T-cell (primary cell): ENCODE measurements at places on chromosomes 3 and 15. TPM values are rescaled to one million over a fixed set of nuclear protein-coding genes. Genes with fewer than 3 reads are reported as not detected.

DNA sequence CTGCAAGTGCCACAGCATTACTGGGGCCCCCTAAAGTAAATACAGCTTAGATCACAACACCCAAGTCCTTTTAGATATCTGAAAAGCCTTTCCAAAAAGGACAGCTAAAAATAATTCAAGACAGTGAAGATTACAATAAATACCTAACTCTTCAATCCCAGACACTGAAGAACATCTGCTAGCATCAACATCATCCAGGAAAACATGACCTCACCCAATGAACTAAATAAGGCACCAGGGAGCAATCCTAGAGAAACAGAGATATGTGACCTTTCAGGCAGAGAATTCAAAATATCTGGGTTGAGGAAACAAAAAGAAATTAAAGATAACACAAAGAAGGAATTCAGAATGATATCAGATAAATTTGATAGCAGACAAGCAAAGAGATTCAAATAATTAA lies 71.7 kb upstream of the TTC14 start:
- no peak for DNase-seq

DNA sequence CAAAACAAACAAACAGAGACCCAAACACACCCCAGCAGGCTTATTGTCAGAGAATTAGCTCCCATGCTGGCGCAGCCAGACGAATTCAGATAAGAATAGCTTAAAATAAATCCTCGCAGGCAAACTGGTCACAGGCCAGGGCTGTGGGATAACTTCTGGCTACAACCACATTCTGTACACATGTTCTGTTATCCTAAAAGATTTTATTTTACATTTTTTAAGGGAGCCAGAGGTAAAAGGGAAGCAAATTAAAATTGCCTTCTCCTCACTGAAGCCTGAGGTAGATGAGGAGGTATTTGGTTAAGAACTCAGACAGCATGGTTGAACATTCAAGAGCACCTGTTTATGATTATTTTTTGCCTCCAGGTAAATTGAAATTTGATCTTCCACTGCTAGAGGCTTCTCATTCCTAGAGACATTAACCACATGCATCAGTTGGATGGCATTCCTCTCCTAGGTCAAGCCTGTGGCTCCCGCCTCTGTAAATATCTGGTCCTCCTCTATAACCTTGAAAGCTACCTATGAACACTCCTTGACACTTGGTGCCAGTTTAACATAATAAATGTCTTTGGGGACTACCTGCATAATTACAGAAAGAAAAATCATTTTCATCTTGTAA lies 190.3 kb downstream of the SATB1 start:
- no peak for DNase-seq

DNA sequence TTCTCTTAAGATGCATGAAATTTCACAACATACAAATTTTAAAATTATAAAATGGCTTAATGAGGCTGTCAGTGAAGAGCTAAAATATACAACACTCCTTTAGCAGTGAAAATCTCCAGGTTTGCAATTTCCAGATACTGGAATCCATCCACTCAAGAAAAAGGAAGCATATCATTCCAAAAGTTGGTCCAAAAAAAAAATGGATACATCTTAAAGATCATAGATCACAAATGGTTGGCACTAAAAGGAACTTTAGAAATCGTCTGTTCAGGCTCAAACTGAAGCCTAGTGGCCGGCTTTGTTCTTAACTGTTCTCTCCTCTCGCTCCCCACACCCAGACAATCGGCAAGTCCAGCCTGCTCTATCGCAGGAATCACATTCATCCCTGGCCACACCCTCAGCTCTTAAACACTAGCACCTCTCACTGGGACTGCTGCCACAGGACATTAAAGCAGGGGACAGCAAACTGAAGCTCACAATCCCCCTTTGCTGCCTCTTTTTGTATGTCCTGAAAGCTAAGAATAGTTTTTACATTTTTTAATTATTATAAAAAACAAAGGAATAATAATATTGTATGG lies 130.3 kb upstream of the CDIN1 start:
- no peak for DNase-seq

DNA sequence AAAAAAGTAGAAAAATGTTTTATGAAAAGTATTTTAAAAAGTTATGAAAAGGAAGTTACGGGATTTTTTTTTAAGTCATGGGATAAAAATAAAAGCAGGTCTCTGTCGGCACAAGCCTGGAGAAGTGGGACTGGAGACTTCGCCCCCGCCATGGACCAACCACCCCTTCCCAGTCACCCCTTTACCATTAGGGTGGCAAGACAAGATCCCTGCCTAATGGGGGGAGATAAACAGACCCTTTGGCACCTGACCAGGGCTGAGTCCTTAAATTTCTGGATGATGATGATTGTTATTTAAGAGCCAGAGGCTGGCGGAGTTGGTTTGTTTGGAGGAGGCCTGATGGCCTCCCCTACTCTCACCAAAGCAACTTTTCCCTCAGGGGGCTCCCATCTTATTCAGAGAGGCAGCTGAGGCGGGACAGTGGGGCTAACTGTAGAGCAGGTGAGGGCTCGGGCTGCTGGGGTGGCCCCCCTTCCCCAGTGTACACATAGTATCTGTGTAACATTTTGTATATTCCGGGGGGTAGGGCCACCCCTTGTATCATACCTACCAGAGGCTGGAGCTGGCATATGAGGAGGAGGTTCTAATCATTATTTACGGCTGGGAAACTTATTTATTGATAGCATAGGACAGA lies 74.0 kb downstream of the ADAMTS7 start:
- no peak for DNase-seq

DNA sequence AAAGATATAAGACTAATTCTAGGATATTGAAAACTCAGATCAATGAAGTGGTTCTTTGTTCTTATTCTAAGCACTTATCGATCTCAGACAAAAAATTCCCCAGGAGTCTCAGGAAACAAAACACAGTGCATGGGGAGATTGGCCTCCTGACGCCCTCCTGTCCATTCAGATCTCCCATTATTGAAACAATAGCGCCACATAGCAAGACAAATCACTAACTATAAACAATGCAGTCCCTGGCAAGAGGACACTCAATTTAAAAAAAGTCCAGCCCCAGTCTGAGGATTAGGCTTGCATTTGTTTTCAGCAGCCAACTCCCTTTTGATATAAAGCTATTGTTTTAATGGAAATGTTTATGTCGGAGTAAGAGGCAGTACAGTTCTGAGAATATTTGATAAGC lies 528.2 kb downstream of the GABRG3 start:
- DNase-seq = no peak

GRCh38 chr15:76973362-76973743 lies 21.6 kb upstream of the PSTPIP1 start:
- peak; percentile 52 for DNase-seq

GRCh38 chr15:34795267-34796081 lies at the start of gene ACTC1:
Gene ACTC1 (minus strand): TSS chr15:34795549. CDS start chr15:34794808, 741 bp downstream.
- DNase-seq = no peak

CCK gene
- total RNA-seq = not detected

GHSR gene
- not detected for total RNA-seq
